ENCODE measurements at places on chromosomes 16 and 17.

DNA sequence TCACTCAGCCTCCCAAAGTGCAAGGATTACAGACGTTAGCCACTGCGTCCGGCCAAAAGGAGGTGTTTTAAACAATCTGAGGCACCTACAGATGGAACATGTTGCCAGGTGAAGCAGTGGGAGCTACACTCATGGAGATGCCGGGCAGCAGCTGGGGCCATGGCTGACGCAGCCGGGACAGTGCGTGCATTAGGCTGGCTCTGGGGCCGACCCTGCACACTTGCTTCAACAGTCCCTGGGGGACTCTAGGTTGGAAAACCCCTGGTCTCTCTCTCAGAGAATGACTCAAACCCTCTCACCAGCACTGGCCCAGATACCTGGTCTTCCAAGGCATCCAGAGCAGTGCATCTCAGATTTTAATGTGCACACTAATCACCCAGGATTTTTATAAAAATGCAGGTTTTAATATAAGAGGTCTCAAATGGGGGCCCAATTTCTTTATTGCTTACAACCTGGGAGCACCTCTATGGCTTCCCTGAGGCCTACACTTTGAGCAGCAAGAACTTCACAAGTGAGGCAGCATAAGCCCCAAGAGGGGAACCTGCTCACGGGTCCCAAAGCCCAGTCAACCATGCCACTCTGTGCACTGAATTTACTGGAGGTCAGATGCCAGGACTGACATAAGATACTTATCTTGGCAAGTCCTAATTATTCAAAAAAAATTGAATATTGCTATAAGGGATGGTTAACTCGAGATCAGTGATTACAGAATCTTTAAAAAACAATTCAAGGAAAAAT, 70.8 kb upstream of the TRAP1 start:
- no peak for DNase-seq

DNA sequence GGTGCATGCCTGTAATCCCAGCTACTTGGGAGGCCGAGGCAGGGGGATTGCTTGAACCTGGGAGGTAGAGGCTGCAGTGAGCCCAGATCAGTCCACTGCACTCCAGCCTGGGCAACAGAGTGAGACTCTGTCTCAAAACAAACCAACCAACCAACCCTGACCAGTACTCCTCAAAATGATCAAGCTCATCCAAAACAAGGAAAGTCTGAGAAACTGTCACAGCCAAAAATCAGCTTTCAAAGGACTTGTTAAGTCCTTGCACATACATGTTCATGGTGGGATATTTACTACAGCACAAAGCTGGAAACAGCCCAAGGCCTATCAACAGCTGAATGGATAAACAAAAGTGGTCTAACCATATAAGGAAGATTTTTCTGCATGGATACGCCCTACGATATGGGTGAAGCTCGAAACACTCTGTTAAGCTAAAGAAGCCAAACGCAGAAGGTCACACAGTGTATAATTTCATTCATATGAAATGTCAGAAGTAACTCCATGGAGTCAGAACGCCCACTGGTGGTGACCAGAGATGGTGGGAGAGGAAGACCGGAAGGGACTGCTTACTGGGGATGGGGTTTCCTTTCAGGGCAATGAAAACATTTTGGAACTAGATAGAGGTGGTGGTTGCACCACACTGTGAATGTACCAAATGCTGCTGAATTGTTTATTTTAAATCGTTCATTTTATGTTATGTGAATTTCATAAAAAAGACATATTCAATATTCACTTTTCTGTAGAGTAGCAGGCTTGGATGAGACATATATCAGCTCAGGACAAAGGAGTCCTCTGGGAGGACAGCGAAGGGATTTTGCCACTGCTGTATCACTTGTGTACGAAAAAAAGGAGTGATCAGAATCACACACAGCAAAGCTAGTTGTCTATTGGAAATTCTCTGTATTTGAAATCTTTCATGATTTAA, 17.7 kb downstream of the CCL17 start:
- peak; percentile 88 for DNase-seq

DNA sequence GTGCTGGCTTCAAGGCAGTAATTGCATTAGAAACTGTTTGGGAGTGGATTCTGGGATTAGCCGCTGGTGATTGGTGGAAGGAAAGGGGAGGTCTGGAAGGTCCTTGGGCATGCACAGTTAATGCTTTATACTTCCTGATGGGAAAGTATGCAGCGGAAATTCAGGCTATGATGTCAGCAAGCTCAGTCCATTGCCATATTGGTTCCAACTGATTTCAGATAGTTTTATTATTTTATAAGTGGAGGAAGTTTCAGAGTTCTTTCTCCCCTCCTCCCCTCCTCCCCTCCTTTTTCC, 8.1 kb upstream of the CMTR2 start:
- no peak for DNase-seq

GRCh38 chr16:84703681-84704080, 3.9 kb downstream of the USP10 start:
- DNase-seq: no peak

DNA sequence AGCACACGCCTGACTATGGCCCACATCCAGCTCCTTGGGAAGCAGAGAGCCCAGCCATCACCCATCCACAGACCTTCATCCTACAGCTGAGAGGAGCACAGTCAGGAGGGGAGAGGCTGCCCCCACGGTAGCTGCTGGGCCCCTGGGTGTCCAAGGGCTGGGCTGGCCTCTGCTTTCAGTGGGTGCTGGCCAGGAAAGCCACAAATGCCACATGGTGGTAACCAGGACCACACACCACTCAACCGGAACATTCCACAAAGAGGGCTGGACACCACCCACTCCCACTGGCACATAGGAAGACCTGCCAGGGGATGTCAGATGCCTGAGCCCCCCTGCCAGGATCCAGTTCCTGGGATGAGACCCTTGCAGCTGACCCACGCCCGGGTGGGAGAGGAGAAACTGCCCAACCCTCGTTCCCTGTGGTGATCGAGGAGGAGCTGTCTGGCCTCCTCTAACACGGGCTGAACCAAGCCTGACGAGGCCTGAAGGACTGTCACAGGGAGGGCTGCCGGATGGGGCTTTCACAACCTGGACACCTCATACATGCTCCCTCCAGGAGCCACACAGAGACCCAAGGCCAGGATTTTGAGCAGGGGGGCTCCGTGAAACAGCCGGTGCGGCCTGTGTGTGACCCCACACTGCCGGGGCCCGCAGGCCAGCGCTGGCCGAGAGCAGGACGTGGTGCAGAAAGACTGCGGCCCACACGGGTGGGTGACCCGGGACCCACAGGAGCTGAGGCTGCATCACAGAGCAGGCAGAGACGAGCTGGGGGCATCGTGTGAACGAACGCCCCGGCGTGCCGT, 30.7 kb downstream of the PIEZO1 start:
- DNase-seq: no peak

- DNase-seq: no peak
Observed at GRCh38 chr16:21268236-21268635, 9.9 kb downstream of the CRYM start.

DNA sequence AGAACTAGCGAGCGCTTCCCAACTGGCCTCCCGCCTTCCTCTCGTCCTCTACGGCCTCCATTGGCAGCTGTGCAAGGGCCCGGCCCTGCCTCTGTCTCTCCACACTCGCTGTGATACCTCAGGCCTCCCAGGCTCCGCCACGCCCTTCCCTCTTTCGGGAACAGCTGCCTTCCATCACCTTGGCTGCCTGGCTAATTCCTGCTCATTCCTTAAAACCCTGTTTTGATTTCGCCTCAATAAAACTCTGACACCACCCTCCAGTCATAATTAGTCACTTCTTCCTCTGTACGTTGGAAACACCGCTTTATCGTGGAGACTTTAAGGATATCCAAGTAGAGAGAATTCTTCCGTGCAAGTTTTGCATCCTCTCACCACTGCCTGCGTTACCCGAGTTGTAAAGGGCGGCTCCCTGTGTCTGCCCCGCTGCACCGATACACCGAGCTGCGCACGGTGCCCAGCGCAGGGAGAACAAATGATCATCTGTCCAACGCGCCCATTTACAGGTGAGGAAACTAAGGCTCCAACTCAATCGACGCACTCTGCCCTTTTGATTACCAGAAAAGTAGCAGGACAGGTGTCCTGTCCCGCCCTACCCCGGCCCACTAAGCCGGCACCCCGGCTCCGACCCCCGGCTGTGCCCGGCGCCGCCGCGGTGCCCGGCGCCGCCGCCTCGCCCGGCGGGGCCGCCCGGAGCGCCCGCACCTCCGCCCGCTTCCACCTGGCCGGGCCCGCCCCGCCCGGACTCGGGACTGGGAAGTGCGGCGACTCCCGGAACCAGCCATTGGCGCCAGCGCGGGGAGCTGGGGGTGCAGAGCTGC, 139.7 kb downstream of the SEC14L1 start:
- no peak for DNase-seq

DNA sequence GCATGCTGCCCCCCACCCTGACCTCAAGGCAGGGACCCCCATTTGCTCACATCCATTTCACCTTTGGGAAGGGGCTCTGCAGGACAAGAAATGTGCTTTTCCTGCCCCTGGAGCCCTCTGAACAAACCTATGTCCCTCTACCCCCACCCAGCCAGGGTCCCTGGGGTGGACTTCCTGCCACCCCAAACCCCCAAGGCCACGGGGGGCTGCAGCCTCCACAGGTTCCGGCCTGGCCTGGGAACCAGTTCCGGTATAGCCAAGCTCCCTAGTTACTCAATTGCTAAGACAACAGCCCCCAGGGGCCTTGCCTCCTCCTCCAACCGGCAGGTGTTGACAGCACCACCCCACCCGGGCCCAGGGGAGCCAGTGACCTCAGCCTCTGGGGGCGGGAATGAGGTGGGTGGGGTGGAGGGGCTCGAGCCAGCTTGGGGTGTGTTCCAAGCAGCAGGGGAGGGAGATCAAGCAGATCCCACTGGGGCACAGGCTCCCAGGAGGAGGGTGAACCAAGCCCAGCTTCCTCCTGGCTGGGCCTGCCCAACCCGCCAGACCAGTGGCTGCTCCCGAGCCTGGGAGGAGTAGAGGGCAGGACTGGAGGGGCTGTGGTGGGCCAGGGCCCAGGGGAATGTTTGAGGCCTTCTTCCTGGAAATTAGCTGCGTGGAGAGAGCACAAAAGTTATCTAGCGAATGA, 6.6 kb downstream of the PNMT start:
- DNase-seq: no peak

- peak; percentile 18 for DNase-seq
Observed at GRCh38 chr17:62888148-62888547, 77.9 kb upstream of the TANC2 start.

- no peak for DNase-seq
Observed at GRCh38 chr17:65037157-65037556, 19.4 kb downstream of the GNA13 start.

GRCh38 chr16:78441298-78441697, 341.8 kb downstream of the WWOX start:
- no peak for DNase-seq

DNA sequence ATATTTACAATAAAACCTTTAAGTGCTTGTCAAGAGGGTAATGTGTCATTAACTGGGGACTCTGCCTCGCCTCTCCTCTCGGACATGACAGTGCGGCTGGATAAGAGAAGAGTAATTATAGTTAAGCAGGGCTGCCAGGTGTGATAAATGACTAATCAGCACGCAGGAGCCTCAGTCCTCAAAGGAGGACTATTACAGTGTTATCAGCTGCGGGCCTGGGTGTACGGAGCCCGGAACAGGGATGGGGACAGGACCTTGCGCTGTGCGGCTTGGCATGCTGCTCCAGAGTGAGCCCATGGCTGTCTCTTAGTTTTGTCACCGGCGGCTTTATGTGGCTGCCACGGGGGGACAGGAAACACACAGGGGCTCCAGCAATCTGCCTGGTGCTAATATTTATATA, 607.2 kb downstream of the MAF start:
- DNase-seq: no peak

DNA sequence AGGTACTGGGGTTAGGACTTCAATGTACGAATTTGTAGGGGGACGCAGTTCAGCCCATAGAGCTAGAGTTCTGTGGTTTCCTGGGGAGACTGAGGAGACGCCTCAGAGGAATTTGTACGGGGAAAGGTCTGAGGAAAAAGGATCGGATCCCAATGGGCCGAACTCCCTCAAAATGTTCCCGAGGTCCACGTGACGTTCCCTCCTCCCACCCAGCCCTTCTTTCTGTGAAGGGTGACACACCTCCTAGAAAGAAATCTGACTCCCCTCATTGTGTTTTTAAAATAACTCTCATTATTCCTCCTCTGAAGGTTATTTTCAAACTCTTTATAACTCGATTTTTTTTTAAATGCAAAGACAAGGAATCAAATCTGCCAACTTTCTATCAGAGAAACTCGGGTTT, 8.6 kb downstream of the RGS9 start:
- no peak for DNase-seq

- no peak for DNase-seq
Observed at GRCh38 chr17:71760062-71760720, 360.6 kb upstream of the SOX9 start.

GRCh38 chr17:497241-498034, 144.8 kb upstream of the RPH3AL start:
- peak; percentile 19 for DNase-seq

DNA sequence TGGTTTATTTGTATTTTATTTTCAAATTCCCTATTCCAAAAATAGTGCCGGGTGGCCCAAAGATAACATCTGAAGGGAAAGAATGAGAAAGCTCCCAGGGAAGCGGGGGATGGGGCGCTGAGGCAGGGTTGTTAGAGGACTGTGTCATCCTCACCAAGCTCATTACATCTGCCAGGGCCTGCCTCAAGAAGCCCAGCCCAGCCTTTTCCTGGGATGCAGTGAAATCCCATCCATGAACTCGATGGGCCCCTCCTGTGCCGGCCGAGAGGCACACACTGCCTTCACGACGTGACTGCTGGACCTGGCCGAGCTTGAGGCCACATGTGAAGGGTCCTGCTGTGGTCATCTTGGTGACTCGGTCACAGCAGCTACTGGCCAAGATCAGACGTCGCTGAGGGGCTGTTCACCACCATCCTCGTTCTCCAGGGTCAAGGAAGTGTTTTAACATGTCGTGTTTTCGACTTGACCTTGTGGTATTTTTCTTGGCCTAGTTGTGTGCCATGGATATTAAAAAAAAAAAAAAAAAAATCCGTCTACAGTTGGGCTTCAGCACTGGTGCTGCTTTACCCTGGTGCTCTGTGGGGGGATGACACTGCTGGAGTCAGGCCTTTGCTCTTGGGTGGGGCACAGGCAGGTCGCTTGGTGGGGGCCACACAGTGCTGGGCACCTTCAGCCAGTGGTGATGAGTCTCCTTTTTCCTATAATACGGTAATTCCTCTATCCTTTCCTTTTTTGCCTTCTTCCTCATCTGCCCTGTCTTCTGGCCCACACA, 4.9 kb downstream of the TIMM22 start:
- peak; percentile 44 for DNase-seq

DNA sequence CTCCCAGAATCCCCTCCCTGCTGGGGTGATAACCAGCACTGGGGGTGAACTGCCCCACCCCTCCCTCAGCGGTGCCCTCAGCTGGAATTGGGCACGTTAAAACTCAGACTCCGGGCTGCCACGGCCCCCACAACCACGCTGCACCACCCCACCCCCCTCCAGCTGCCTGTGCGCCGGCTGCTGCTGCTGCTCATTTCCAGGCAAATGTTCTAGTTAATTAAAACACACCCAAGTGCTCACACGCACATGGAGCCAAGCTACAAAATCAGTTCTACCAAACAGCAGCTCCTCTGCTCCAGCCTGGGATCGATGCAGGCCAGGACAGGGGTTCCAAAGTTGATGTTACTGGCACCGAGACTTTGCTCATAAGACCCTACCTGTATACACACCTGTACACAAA, 180.5 kb downstream of the ZNF423 start:
- peak; percentile 42 for DNase-seq
